ENCODE measurements at places on chromosomes 13 and 19. TPM values are rescaled to one million over a fixed set of nuclear protein-coding genes. Genes with fewer than 3 reads are reported as not detected.

Gene MUC16
- total RNA-seq = 0.32 TPM

Gene ZMYM2
- total RNA-seq = 76.6 TPM

Gene FBXW9
- total RNA-seq = 7.6 TPM

Gene MIA
- total RNA-seq = not detected

Gene STOML3
- total RNA-seq = not detected

Gene TPTE2
- not detected for total RNA-seq

Gene CCDC194
- not detected for total RNA-seq

Gene SMIM44
- not detected for total RNA-seq

Data from ascending aorta (tissue), 2 donors.